Stimulated activated memory B cell treated with anti-CD40 and anti-IgM and Interleukin-4, amounts not matched to agents 10 μg/mL and 1 μg/mL and 100 μg/mL, for 72 hours (primary cell): ENCODE measurements at places on chromosomes 2 and 18.

GRCh38 chr2:173983391-173983871 is 18.3 kb upstream of the SP3 start:
- H3K27me3 ChIP-seq, result no peaks in the 10 kb centered on the region
- H3K36me3 ChIP-seq, result no peaks in the 10 kb centered on the region
- H3K4me3 ChIP-seq, result no peak overlapping the region
- no peak overlapping the region for H3K27ac ChIP-seq
- no peaks in the 10 kb centered on the region for H3K4me1 ChIP-seq
- ATAC-seq, result no peak

- H3K27me3 ChIP-seq, result no peaks in the 10 kb centered on the region
- peaks cover 11% of the 10 kb centered on the region for H3K36me3 ChIP-seq
- peak; percentile 52 for ATAC-seq
- peak overlapping the region; percentile 75 for H3K27ac ChIP-seq
Observed at GRCh38 chr18:79950515-79951341, 725 bp downstream of the SLC66A2 start.

- peaks cover 87% of the 10 kb centered on the region for H3K27me3 ChIP-seq
- no peaks in the 10 kb centered on the region for H3K4me1 ChIP-seq
- H3K4me3 ChIP-seq, result no peak overlapping the region
- H3K36me3 ChIP-seq, result no peaks in the 10 kb centered on the region
Observed at GRCh38 chr2:120442923-120443571, 97.1 kb downstream of the INHBB start.

DNA sequence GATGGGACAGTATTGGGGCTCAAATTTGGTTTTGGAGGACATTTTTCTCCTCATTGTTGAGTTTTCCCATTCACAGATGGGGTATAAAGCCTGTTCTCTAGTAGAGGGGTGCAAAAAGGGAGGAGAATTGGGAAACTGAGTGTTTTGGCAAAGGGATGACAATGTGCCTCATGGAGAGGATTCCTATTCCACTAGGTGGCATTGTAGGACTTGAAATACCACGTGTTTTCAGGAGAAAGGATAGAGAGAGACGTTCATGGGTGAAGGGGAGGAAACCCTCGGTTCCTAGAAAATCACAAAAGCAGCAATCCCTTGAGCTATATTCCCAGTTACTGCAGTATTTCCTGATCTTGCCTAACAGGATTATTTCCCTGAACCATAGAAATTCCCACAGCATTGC is 113.7 kb upstream of the SRD5A2 start:
- H3K4me1 ChIP-seq, result no peaks in the 10 kb centered on the region
- H3K36me3 ChIP-seq, result peaks cover 13% of the 10 kb centered on the region
- no peak overlapping the region for H3K27ac ChIP-seq
- H3K27me3 ChIP-seq, result peaks cover 6% of the 10 kb centered on the region

- ATAC-seq, result no peak
- peaks cover 8% of the 10 kb centered on the region for H3K36me3 ChIP-seq
- no peaks in the 10 kb centered on the region for H3K27me3 ChIP-seq
Observed at GRCh38 chr2:75324141-75324540, 124.8 kb upstream of the TACR1 start.

- peak overlapping the region; percentile 43 for H3K27ac ChIP-seq
- H3K4me1 ChIP-seq, result peaks cover 21% of the 10 kb centered on the region
- H3K27me3 ChIP-seq, result no peaks in the 10 kb centered on the region
- H3K36me3 ChIP-seq, result peaks cover 34% of the 10 kb centered on the region
- H3K4me3 ChIP-seq, result no peak overlapping the region
- ATAC-seq, result peak; percentile 91
Observed at GRCh38 chr2:70984576-70985282, 6.3 kb downstream of the ANKRD53 start.

GRCh38 chr18:57002627-57003026 is 144.3 kb upstream of the BOD1L2 start:
- peaks cover 9% of the 10 kb centered on the region for H3K4me1 ChIP-seq
- H3K27me3 ChIP-seq, result no peaks in the 10 kb centered on the region
- no peak overlapping the region for H3K4me3 ChIP-seq

DNA sequence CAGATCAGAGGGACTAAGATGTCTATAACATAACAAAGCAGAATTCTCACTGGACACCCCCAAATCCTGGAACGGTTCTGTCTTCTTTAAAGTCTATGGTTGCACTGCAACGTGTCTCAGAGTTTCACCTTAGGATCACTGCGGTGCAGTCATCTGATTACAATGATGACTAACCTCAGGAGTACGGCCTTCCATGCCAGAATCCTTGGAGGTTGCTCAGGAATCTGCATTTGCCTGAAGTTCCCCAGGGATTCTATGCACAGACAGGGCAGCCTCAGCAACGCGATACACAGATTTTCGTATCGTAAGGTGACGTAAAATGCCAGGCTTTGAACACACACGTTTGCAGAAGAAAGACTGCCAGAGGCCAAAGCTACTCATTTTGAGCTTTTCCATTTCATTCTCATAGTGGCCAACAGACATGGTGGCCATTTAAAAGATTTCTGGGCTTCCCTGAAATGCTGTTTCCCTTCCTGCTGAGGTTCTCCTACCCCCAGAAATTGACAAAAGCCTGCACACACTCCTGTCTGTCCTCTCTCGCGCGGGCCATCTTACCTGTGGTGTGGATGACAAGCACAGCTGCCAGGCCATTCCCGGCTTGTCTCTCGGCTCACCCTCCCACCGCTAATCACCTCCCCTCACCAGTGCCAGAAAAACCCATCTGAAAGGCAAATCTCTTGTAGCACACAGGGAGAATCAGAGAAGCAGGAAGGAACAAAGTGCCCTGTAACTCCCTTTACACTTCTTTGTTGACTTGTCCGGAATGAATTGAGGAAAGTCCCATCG is 148.8 kb downstream of the ACKR3 start:
- no peak for ATAC-seq
- no peak overlapping the region for H3K4me3 ChIP-seq
- no peak overlapping the region for H3K27ac ChIP-seq
- H3K27me3 ChIP-seq, result peaks cover 46% of the 10 kb centered on the region
- H3K4me1 ChIP-seq, result no peaks in the 10 kb centered on the region
- H3K36me3 ChIP-seq, result no peaks in the 10 kb centered on the region

- H3K27me3 ChIP-seq, result no peaks in the 10 kb centered on the region
- H3K4me1 ChIP-seq, result peaks cover 43% of the 10 kb centered on the region
- peaks cover 54% of the 10 kb centered on the region for H3K36me3 ChIP-seq
- no peak for ATAC-seq
- H3K27ac ChIP-seq, result no peak overlapping the region
Observed at GRCh38 chr2:71348302-71348701, 16.7 kb downstream of the ZNF638 start.

- ATAC-seq, result no peak
- no peak overlapping the region for H3K4me3 ChIP-seq
- peaks cover 74% of the 10 kb centered on the region for H3K4me1 ChIP-seq
- H3K27me3 ChIP-seq, result no peaks in the 10 kb centered on the region
- peaks cover 6% of the 10 kb centered on the region for H3K36me3 ChIP-seq
Observed at GRCh38 chr18:23226930-23227725, 91.8 kb downstream of the CABLES1 start.

DNA sequence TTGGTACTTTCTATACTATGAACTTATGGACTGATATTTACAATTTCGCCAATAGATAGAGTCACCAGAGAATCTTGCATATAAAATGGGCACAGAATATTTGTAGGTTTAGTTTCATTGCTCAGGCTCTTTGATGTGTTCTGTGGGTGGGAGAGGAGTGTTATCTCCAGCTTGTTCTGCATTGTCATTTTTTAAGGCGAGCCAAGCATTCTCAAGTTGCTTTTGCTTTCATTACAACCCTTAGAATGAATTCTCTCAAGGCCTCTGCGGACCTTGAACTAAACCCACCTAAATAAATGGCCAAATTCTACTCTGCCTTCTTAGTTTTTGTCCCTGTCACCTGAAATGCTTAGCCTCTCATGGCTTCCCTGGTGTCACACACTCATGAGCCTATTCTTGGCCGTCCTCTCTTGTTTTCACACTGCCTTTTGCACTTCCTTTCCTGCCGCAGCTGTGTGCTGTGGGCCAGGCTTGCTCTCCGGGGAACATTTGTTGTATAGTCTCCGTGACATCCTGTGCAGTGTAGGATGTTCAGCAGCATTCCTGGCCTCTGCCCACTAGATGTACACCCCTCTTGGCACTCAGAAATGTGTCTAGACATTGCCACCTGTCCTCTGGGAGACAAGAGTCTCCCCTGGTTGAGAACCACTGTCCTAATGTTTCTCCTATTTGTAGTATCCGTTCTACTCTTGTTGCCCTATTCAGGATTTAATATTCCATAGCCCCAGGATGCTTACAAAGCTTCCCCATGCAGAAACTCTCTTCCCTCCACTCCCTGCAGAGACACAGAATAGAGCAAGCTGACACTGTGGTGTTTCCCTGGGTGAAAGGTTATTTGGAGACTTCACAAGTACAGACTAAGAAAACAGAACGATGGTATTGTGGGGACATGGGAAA is 255.6 kb downstream of the PTPRM start:
- H3K27ac ChIP-seq, result no peak overlapping the region
- no peaks in the 10 kb centered on the region for H3K36me3 ChIP-seq
- no peak for ATAC-seq
- no peaks in the 10 kb centered on the region for H3K4me1 ChIP-seq
- no peaks in the 10 kb centered on the region for H3K27me3 ChIP-seq
- H3K4me3 ChIP-seq, result no peak overlapping the region

DNA sequence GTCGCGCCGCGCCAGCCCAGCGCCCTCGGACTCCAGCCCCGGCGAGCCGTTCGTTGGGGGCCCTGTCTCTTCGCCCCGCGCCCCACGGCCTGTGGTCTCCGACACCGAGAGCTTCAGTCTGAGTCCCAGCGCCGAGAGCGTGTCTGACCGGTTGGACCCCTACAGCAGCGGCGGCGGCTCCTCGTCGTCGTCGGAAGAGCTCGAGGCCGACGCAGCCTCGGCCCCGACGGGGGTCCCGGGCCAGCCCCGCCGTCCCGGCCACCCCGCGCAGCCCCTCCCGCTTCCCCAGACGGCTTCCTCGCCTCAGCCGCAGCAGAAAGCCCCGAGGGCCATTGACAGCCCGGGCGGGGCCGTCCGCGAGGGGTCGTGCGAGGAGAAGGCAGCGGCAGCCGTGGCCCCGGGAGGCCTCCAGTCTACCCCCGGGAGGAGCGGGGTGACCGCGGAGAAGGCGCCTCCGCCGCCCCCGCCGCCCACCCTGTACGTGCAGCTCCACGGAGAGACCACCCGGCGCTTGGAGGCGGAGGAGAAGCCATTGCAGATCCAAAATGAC is 1.4 kb downstream of the PHLPP1 start:
- H3K4me3 ChIP-seq, result peak overlapping the region; percentile 84
- no peaks in the 10 kb centered on the region for H3K36me3 ChIP-seq
- no peak for ATAC-seq
- no peaks in the 10 kb centered on the region for H3K27me3 ChIP-seq
- H3K4me1 ChIP-seq, result peaks cover 35% of the 10 kb centered on the region
- peak overlapping the region; percentile 24 for H3K27ac ChIP-seq

- H3K36me3 ChIP-seq, result no peaks in the 10 kb centered on the region
- no peak overlapping the region for H3K4me3 ChIP-seq
- no peaks in the 10 kb centered on the region for H3K4me1 ChIP-seq
- H3K27me3 ChIP-seq, result no peaks in the 10 kb centered on the region
Observed at GRCh38 chr2:95266781-95267430, 7.3 kb upstream of the PROM2 start.

- peaks cover 21% of the 10 kb centered on the region for H3K4me1 ChIP-seq
- ATAC-seq, result no peak
- no peak overlapping the region for H3K27ac ChIP-seq
- peaks cover 4% of the 10 kb centered on the region for H3K36me3 ChIP-seq
- no peaks in the 10 kb centered on the region for H3K27me3 ChIP-seq
Observed at GRCh38 chr2:101517758-101518271, 42.9 kb upstream of the RFX8 start.

GRCh38 chr18:50788284-50788683 is 31.5 kb downstream of the MRO start:
- no peaks in the 10 kb centered on the region for H3K27me3 ChIP-seq
- no peak overlapping the region for H3K4me3 ChIP-seq
- H3K4me1 ChIP-seq, result no peaks in the 10 kb centered on the region
- no peak for ATAC-seq

- no peaks in the 10 kb centered on the region for H3K27me3 ChIP-seq
- no peaks in the 10 kb centered on the region for H3K4me1 ChIP-seq
- no peak overlapping the region for H3K27ac ChIP-seq
- no peak for ATAC-seq
Observed at GRCh38 chr18:52715421-52715820, 375.4 kb downstream of the DCC start.

GRCh38 chr18:76679259-76679658 is 143.1 kb upstream of the ZNF236 start:
- peaks cover 18% of the 10 kb centered on the region for H3K27me3 ChIP-seq
- no peak for ATAC-seq
- H3K4me3 ChIP-seq, result no peak overlapping the region
- no peaks in the 10 kb centered on the region for H3K36me3 ChIP-seq
- no peaks in the 10 kb centered on the region for H3K4me1 ChIP-seq

DNA sequence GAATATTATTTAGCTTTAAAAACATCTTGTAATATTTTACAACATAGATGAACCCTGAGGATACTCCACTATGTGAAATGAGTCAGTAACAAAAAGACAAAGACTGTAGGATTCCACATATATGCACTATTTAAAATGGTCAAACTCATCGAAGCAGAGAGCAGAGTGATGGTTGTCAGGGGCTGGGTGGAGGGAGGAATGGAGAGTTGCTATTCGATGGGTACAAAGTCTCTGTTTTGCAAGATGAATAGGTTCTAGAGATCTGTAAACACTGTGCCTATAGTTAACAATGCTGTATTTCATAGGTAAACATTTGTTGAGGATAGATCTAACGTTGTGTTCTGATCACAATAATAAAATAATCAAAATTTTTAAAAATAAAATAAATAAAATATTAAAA is 1675.9 kb upstream of the CELF4 start:
- no peak for ATAC-seq
- H3K4me1 ChIP-seq, result no peaks in the 10 kb centered on the region
- no peaks in the 10 kb centered on the region for H3K36me3 ChIP-seq
- H3K27me3 ChIP-seq, result no peaks in the 10 kb centered on the region
- no peak overlapping the region for H3K27ac ChIP-seq
- no peak overlapping the region for H3K4me3 ChIP-seq

GRCh38 chr2:24859968-24860600 is 60.0 kb downstream of the ADCY3 start:
- no peak overlapping the region for H3K27ac ChIP-seq
- H3K4me1 ChIP-seq, result no peaks in the 10 kb centered on the region
- H3K36me3 ChIP-seq, result peaks cover 59% of the 10 kb centered on the region
- H3K27me3 ChIP-seq, result no peaks in the 10 kb centered on the region
- H3K4me3 ChIP-seq, result no peak overlapping the region
- ATAC-seq, result no peak

GRCh38 chr2:109376796-109377495 is 236.8 kb downstream of the SEPTIN10 start:
- H3K27ac ChIP-seq, result no peak overlapping the region
- no peaks in the 10 kb centered on the region for H3K27me3 ChIP-seq
- H3K4me3 ChIP-seq, result no peak overlapping the region

GRCh38 chr2:50476174-50476573 is 555.8 kb downstream of the NRXN1 start:
- H3K27me3 ChIP-seq, result no peaks in the 10 kb centered on the region
- no peak overlapping the region for H3K4me3 ChIP-seq
- no peak for ATAC-seq
- no peaks in the 10 kb centered on the region for H3K4me1 ChIP-seq
- no peaks in the 10 kb centered on the region for H3K36me3 ChIP-seq
- no peak overlapping the region for H3K27ac ChIP-seq
